ENCODE measurements at places on chromosomes 1 and 21.

DNA sequence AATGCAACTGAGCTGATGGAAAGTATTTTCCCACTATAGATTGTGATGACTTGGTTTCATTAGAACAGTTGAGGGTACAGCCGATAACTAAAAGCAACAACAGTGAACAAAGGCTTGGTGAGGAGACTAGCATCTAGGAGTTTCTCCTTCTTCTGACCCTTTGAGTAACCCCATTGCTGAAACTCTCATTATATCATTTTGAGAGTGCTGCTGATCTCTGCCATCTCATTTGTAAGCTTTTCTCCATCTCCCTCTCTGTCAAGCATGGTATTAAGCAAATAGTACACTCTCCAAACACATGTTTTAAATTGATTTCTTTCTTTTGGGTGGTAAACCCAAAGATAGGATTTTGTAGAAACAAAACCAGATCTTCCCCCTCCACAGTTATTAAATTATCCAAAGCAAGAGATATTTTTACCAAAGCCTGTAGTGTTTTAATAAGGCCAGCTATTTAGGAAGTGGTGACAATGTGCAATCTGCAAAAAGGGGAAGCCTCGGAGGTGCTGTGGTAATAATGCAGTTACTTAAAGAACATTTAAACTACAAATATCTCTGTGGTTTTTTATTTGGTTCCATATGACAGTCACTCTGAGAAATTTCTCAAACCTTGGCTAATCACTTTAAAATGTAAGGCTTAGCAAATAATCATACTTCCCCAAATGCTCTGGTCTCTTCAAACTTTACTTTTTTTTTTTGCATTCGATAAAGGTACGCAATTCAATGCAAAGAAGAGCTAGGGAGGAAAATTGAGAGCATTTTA lies 287.5 kb downstream of the HLX start:
- DNase-seq: no peak

GRCh38 chr1:231390071-231390470 lies 32.0 kb downstream of the EGLN1 start:
- peak; percentile 33 for DNase-seq

DNA sequence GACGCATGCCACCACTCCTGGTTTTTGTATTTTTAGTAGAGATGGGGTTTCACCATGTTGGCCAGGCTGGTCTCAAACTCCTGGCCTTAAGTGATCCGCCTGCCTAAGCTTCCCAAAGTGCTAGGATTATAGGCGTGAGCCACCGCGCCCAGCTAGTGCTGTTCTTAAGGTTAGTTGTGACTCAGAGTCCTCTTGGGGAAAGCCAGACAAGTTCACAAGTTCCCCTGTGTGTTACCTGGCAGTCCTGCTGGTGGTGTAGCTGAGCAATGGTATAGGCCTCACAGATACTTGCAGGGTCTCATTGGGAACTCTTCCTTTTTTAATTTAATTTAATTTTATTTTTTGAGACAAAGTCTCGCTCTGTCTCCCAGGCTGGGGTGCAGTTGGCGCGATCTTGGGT lies 10.6 kb downstream of the CFAP126 start:
- DNase-seq: no peak

DNA sequence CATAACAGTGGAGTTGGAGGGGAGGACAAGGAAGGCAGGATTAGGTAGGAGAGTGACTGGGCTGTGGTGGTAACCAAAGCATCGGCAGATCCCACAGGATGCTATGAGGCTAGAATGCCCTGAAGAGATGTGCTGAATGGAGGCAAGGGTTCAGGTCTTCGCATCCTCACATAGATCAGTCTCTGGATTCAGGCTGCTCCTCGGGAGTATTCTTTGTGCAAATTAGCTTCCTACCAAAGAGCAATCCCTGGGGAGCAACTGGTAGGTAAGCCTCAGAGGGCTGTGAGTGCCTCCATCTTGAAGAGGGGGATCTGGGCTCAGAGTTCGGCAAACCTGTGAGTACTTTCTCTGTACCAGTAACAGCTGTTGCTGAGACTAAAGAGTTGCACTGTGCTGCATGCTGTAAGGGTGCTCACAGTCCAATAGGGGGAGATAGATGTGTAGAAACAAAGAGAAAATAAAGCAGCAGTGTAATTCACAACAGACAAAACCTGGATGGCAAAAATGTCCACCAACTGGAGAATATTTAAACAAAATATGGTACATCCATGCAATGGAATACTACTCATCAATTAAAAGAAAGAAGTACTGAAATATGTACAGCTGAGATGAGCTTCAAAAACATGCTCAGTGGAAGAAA lies 322.4 kb upstream of the DEPDC1 start:
- DNase-seq: peak; percentile 38

DNA sequence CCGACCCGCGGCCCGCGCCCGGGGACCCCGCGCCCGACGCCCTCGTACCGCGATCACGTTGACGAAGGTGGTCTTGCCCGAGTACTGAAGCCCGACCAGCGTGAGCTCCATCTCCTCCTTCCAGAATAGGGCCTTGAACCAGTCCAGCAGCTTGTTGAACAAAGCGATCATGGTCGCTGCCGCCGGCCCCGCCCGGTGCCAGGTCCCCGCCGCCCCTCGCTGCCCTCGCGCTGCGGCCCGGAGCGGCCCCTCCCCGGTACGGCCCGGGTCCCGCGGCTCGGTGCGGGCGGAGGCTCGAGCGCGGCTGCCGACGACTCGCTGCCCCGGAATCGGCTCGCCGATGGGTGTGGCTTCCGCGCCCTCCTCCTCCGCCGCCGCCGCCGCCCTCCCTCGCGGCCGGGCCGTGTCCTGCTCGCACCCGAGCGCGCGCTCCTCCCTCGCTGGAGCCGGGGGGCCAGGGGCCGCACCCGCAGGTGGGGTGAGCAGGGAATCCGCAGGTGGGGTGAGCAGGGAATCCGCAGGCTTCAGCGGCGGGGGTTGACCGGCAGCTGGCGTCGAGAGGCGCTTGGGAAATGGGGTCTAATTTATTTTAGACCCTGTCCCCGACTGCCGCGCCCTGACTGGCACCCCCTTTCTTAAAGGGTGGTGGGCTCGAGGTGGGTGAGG lies at the start of gene ARL8A:
Gene ARL8A (minus strand): TSS at position 336 of the 666 bp plus-strand sequence. CDS start 165 bp downstream, at position 171.
- peak; percentile 81 for DNase-seq

DNA sequence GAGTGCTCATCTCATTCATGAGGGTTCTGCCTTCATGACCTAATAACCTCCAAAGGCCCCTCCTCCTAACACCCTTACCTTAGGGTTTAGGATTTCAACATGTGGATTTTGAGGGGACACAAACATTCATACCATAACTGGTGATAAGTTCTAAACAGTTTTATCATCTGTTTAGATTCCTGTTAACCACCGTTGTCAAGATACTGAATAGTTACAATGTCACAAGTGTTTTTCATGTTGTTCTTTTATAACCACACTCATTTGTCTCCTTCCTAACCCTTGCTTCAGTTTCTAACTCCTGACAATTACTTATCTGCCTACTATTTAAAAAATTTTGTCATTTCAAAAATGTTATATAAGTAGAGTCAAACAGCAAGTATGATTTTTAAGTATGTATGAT lies 86.0 kb downstream of the NCAM2 start:
- peak; percentile 42 for DNase-seq

DNA sequence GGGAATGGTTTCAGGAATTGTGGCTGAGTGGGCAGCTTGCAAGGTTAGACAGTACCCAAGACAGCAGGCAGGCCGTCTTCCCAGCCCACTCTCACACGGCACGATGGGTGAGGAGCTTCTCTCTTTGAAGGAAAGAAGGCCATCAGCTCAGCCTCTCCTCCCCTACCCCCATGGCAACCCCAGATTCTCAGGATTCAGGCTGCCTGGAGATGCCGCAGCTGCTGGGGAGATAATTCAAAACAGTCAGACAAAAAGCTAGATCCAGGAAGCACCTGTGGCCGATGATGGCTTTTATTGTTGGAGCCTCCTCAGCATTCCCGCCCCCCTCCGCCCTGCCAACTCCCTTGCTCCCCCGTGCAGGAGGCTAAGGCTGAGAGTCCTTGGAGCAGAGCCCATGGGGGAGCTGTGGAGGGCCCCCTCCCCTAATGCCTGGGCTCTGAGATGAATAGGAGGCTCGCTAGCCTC lies 220.5 kb downstream of the TRABD2B start:
- DNase-seq: no peak

DNA sequence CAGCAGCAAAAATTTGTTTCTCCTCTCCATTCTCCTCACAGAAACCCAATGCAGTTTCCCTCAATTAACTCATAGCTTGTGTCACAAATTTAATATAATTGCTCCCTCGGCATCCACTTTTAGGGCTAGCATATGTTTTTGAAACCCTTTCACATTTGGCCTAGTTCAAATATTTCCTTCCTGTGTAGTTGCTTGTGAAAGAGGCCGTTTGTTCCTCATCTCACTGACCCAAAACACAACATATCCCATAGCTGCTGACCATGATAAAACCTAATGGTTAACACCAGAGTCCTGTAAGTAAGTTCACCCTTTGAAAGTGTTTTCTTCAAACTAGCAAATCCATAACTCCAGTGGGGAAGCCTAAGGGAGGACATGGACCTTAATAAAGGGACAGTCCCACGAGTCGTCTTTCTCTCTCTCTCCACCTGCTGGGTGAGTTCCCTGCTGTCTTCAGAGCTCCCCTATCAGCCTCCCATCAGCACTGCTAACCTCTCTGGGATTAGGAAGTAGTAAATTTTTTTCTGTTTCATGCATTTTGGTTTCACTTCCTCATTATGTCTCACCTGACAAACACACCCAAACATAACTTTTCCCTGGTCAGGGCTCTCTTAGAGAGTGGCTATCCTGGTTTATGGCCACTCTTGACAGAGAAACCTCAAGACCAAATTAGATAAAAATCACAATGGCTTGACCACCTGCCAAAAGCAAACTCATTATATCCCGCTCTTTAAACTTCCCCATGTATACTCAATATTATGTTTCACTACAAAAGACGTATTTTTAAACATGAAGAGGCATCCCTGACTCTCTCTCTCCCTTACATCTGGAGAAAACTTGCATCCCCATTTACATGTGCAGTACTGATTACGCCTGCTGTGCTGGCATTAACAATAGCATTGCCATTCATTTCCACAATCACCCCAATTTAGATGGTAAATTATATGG lies 177.7 kb upstream of the HP1BP3 start:
- DNase-seq: no peak

GRCh38 chr1:226825037-226825745 lies 45.2 kb upstream of the PSEN2 start:
- no peak for DNase-seq

DNA sequence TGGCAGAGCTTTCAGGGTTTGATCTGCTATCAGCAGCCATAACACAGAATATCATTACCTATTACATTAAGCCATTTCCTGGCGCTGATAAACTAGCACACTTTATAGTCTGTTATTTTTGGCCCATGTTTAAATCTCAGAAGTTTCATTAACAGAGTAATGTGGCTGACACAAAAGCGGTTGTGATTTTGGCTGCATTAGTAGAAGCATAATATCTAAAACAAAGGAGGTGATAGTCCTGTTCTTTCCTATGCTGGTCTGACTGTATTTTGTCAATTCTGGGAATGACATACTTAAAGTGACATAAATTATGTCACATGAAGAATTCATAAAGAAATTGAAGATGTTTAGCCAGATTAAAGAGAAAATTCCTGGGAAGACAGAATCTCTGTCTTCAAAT lies 151.3 kb upstream of the KCND3 start:
- no peak for DNase-seq

- DNase-seq: peak; percentile 89
These were observed 102.6 kb downstream of the ADSS2 start for GRCh38 chr1:244349103-244349531.

- DNase-seq: no peak
These were observed 8.0 kb upstream of the BCAR3 start for GRCh38 chr1:93689521-93690223.

- no peak for DNase-seq
These were observed 6.9 kb upstream of the PRDM16 start for GRCh38 chr1:3061981-3062615.

GRCh38 chr1:201704439-201704792 lies 124.5 kb upstream of the IPO9 start:
- no peak for DNase-seq

GRCh38 chr1:119275145-119276134 lies 93.1 kb upstream of the HAO2 start:
- DNase-seq: peak; percentile 90

Measured in adipocyte (in vitro differentiated cells).